ENCODE measurements at places on chromosomes 5 and 9.

DNA sequence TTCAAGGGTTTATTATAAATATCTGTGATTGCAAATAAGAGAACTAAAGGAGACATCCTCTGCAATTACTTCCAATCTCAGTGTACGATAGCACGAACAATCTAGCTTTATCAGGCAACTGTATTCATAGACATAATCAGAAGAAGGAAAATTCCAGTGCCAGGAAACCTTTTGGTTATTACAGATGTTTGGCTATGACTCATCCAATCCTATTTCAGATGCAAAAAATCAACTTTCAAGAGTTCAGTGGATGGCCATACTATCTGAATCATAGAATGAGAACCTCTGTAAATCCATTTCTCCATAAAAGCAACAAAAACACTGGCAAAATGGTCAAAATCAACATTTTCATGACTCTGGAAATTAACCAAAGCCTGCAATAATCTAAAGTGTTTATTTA lies 37.9 kb downstream of the GAS1 start:
- DNase-seq: no peak

- no peak for DNase-seq
Observed at GRCh38 chr5:91059409-91059808, 323.7 kb downstream of the ARRDC3 start.

GRCh38 chr9:125153712-125154367 lies 10.5 kb upstream of the SCAI start:
- DNase-seq: no peak

DNA sequence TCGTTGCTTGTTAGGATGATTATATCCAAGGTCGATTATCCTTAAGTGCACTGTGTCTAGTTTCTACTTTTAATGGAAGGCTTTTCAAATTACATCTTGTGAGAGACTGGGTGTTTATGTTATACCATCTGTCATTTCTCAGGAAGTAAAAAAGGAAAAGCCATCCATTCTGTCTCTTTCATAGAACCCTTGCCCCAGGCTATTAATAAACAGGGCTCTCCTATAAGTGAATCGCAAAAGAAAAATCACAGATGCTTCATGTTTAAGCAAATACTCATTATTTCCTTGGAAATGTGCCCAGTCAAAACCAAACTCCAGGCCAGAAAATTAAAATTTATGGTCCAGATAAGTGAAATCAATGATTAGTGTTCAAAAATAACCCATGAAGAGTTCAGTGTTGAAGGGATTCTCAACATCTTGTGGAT lies 58.1 kb downstream of the STARD4 start:
- DNase-seq: no peak

- no peak for DNase-seq
Observed at GRCh38 chr5:1540166-1540565, 16.4 kb upstream of the LPCAT1 start.

DNA sequence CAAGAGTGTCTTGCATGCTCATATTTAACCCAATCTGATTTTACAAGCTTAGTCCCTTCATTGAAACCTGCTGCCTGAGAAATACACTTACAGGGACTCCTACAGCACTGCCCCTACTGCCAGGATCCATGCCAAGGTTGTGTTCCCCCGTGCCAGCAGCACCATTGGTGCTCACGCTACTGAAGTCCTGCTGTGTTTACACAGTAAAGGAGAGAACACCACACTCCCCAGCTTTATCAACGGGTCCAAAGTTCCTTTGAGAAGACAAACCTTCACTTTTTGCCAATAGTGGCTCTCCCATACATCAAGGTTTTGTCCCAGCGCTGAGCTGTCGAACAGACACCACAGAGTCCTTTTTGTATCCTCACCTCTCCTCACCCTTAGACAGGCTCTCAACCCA lies 155.1 kb upstream of the WWC1 start:
- DNase-seq: no peak

GRCh38 chr5:138978581-138978980 lies 103.4 kb upstream of the LRRTM2 start:
- no peak for DNase-seq

DNA sequence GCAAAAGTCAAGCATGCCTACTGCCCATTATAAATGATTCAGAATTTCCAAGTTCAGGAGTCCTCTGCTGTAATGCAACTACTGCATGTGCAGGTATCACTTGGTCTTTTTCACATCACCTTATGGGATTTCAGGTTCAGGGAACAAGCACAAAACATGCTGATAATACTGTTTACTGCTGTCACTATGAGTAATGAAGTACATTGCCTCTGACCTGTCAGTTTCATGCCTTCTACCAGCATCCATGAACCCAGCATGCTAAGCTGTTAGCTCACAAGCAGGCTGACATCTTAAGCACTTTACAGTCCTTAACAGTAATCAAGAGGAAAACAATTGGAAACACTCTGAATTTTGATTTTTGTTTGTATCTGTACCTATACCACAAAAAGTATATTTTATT lies 743.8 kb downstream of the CDH12 start:
- no peak for DNase-seq

DNA sequence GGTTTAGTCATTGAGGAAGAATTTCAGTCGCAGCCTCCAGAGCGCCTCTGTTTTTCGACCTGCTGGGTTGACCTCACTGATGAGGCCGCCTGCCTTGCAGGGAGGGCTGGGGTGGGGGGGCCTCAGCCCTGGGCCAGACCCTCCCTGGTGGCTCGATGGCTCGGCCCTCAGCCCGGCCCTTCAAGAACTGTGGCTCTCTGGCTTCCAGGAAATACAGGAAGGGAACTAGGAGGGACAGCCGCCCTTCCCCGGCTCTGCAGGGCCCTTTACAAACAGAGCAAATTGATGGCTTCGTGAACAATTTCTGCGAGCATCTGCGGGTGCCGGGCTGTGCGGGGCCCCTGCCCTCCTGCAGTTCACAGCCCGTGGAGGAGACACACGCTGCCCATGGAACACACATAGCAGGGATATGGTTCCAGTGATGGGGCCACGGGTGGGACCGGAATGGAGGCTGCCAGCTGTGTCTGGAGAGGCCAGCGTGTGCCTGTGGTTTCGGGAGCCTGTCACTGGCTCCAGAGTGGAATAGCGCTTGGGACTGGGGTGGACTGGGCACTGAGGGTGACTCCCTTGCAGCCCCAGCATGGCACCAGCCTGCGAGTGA lies 39.6 kb downstream of the COL5A1 start:
- no peak for DNase-seq

DNA sequence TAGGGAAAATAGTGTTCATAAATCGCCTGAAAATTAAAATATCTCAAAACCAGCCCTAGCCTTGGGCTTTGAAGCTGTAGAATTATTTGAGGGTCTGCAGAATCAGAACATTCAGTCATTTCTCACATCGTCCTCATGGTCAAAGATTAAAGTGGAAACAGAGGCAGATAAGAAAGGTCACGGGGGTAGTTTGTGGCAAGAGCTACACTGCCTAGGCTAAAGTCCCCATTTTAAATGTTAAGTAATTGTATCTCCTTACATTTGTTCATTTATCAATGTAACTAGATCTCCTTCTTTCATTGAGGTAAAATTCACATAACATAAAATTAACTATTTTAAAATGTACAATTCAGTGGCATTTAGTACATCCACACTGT lies 139.2 kb downstream of the TLE1 start:
- no peak for DNase-seq

DNA sequence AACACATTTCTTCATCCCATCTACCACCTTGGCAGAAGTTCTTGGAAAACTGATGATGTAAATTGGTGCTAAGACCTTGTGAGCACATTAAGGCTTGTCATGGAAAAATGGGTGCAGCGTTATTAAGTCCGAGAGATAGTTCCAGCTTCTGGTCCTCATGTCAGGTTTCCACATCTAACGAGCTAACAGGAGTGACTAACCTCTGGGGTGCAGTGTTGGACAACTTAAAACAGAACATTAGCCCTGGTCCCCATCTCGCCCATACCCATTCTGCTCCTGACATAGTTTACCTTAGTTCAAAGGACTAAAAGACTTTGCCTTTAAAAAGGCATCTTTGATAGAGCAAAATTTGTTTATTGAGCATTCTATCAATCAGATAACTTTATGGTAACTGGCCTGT lies 128.0 kb downstream of the SLC1A3 start:
- DNase-seq: no peak

DNA sequence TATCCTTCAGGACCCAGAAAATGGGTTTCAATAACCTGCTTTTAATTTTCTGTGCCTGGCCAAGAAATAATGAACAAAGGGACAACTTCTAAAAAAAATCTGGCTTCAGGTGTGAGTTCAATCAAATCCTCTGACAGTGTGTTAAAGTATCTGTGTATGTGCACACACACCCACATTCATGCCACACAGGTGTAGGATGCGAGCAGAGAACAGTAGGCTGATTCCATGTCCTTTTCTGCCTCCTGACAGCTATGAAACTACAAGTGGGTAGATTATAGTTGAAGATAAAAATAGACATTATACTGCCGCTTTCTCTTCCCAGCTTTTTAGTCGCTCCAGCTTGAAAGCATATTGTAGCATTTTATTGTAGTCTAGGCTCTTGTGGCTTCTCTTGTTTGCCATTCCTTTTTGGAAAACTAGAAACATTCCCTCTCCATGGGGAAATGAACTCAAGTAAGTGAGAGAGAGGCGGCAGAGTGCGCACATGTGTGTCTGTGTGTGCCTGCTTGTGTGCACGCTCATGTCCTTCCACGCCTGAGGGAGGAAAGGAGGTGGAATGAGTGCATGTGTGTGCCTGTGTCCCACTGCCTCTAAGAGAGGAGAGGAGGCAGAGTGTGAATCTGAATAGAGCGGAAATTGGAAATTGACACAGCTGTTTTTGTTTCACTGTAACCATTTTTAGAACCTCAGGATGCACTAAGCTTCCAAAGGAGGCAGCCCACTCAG lies 273.0 kb downstream of the ELAVL2 start:
- DNase-seq: no peak

DNA sequence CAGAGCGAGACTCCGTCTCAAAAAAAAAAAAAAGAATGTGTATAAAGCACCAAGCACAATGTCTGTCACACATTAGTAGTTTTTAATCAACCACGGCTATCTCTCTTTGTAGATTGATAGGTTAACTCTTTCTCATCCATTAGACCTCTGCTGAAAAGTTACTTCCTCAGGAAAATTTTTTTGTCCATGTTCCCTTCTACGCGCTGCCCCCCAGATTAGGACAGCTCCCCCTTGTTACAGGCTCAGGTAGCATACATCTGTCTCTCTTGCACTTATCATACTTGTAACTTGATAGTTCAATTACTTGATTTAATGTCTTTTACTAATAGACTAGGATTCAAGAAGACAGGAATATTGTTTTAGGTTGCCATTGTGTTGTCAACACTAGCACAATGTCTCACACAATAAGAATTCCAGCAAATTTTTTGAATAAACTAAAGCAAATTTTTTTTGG lies 1.5 kb downstream of the SPDL1 start:
- DNase-seq: no peak

DNA sequence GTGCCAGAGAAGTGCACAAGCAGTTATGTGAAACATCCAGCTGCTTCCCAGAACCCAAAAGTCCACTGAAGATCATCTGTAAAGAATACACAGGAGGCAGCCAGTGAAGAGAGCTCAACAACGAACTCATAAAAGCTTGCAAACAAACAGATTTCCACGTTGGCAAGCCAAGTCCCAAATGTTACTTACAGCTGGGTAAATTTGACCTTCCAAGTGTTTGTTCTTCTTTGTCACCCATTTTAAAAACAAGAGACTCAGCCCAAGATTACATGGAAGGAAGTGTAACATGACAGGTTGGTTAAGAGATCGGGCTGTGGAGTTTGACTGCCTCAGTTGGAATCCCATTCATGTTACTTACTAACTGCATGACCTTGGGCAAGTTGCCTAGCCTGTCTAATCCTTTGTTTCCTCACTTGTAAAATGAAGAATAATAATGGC lies 174.9 kb upstream of the PAPPA start:
- DNase-seq: no peak

DNA sequence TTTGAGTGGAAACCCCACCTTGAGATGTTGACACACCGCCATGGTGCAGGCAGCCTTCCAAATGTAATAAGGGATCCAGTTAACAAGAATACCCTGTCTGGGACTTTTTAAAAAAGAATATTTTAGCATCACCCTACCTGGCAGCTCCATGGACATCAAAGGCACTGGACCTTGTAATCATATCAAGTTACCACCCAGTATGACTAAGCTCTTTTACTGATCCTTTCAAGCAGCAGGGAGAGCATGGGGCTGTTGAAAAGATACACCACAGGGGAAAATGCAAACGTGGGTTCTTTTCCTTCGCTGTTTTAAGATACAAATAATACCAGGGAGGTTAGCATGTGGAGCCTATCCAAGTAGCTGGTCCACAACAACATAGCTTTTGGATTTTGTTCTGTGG lies 211.2 kb downstream of the SAXO1 start:
- no peak for DNase-seq

DNA sequence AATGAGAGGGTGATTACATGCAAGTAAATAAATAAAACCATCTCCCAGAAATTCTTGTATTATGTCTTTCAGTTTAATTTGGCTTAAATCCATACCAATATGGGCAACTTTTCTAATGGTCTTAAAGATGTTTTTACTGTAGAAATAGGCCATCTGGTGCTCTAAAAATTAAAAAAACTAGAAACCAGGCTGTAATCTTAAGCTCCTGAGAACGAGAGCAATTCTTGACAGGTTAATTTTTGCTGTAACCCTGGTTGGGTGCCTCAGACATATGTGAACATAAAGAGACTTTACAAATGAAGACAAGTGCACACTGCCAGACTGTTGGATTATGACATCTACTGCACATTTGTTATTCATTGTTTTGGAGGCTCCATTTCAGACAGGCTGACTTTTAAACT lies 246.8 kb upstream of the DAB2 start:
- DNase-seq: no peak

DNA sequence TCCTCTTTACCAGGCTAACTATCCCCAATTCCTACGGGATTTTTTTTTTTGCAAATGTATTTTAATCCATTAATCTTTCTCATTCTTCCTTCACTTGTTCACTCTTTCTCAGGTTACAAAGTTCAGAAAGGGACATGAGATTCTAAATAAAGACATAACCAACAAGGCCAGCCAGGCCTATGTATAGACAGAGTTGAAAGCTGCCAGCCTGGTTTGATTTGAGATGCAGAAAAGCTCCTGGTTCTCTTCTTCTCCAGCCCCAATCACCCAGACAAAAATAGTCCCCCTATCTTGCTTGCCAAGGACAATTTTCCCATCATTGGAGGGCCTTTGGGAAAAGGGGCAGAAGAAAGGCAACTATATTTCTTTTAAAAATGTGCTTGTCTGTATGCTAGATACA lies 398.8 kb downstream of the NFIB start:
- no peak for DNase-seq

DNA sequence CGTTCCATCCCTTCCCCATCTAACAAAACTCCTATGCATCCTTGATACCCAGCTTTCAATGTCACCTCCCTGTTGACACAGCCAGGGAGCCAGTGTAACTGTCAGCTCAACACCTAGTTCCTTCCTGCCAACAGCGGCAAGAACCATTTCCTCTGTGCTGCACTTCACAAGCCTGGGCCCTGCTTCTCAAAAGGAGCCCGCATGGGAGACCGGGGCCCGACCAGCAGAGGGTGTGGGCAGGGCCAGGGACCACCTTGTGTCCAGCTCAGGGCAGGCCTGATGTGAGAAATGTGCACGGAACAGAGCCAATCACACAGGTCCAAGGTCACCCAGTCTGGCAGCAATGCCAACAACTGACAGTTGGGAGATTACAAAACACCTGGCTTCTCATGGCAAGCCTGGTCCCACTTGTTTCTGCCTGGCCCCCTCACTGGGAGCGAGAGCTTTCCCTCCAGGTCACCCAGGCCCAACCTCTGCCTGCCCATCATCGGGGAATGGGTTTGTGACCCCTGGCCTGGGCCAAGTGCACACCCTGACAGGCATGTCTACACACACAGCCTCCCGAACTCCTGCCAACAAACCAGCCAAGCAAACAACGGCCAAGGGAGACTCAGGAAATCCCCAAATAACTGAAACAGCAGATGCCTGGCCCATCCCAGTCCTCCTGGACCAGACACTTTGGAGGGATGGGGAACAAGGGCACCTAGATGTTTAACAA lies 3.1 kb downstream of the RNF44 start:
- no peak for DNase-seq

Measured in C1 segment of cervical spinal cord (tissue), 14 donors.